ENCODE measurements at places on chromosomes 3 and 15.

DNA sequence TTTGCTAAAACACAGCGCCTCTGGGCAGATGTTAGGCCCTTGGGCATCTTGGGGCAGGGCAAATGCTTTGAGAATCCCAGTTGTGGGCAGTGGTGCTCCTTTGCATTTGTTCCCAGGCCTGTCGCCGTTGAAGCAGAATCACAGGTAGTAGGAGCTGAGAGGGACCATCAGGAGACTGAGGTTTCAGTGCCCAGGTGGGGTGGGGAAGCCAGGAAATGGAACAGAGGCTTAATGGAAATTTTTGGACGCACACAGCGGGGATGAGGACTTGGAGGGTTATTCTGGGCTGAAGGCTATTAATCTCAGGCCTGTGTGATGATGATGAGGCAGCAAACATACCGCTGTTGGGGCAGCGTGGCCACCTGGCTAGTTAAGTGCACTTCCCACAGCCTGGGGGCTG is 99.5 kb downstream of the SV2B start:
- DNase-seq = no peak

- DNase-seq = no peak
Observed at GRCh38 chr3:154898443-154898842, 181.7 kb upstream of the MME start.

DNA sequence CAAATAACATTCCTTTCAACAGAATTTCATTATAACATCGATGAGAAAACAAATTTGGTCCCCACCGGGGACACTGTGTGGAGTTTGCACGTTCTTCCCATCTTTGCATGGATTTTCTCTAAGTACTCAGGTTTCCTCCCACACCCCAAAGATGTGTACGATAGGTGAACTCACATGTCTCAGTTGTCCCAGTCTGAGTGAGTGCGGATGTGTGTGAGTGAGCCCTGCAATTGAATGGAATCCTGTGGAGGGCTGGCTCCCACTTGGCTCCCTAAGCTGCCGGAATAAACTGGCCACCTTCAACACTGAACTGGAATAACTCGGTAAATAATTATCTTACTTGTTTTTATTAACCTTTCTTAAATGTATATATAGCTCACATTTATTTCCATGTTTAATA is 77.0 kb downstream of the TRANK1 start:
- DNase-seq = no peak

- no peak for DNase-seq
Observed at GRCh38 chr3:84724877-84725276, 233.9 kb upstream of the CADM2 start.

DNA sequence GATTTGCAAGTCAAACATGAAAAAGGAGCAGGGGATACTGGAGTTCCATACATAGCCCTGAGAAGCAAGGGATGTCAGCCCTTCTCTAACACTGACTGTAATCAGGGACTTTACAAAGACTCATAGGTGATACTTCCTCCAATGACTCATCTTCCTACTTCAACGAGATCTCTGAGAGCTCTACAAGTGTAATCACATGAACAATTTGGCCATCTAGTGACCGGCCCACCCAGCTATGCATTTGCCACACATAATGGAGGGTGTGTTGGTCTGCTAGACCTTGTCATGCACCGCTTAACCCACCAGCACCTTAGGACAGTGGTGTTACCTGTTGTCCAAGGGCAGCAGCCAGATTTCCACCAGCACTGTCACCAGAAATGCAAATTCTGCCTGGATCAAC is 75.3 kb downstream of the NCEH1 start:
- DNase-seq = no peak

DNA sequence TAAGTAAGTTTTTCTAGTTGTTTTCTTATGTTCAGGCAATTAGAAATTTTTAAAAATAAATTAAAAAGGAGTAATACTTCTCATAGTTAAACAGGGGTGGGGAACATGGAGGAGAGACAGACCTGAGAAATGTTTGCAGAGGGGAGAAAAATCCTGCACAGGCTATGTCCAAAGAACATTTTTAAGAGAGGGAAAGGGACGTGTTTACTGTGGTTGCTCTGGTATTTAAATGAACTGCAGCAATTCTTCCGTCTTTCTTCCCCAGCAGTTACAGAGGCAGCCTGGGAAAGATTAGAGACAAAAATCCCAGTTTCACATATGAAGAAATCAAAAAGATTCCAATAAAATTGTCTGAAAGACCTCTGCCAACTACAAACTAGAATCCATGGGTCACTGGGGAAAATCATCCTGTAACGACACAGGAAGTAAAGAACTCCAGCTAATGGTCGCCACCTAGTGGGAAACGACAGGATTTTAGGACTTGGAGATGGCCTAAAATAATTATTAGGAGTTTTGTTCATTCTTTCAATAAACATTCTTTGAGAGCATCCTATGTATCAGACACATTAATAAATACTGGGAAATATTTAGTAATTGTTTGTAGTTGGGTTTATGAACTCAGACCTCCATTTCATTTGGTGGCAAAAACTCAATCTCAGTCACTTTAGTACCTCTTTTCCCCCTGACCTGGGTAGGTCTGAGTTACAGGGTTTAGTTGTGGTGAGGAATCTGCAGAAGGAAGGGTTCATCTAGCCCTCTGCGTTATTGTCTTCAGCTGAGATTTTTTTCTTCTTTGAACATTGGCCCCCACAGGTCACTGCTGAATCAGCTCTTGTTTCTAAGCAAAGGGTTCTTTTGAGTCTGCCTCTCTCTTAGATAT is 69.9 kb upstream of the GOLIM4 start:
- peak; percentile 7 for DNase-seq

GRCh38 chr15:67164401-67164791 is 90.1 kb downstream of the AAGAB start:
- DNase-seq = no peak

GRCh38 chr3:157872902-157873301 is 233.3 kb downstream of the SHOX2 start:
- DNase-seq = no peak

DNA sequence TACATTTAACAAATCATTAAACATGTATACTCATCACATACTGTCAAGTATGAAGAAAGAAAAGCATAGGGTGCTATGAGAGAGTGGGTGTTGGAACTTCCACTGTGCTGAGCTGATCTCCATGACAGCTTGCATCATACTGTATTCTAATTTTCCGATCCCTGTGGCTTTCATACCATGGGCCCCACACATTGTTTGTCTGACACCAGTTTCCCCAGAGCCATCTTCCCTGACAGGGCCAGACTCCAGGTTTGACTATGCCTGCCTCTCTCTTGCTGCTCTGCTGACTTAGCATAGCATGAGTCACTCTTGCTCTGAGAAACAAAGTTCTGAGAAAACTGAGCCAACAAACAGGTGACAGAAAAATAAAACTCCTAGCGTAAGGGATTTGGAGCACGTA is 37.0 kb upstream of the CASR start:
- DNase-seq = peak; percentile 89

- DNase-seq = no peak
Observed at GRCh38 chr3:131326307-131326706, 55.3 kb upstream of the NUDT16 start.

GRCh38 chr3:139933766-139934165 is 1.2 kb upstream of the CLSTN2 start:
- no peak for DNase-seq

DNA sequence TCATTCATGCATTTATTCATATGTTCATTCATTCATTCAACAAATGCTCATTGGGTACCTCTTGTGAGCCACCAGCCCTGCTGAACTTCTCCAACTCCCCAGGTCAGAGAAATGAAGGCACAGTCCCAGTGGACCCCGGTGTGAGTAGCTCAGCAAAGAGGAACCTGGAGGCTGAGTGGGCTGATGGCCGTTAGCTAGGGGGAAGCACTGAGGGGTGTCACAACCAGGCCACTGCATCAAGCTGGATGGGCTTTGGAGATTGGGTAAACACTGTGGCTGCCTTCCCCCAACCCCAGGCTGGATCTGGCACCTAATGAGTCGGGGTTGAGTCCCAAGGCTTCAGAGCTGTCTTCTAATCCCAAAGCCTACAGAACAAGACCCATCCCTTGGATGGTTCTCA is 12.1 kb upstream of the ALAS1 start:
- DNase-seq = no peak

GRCh38 chr3:61172684-61173083 is 78.6 kb downstream of the FHIT start:
- no peak for DNase-seq

DNA sequence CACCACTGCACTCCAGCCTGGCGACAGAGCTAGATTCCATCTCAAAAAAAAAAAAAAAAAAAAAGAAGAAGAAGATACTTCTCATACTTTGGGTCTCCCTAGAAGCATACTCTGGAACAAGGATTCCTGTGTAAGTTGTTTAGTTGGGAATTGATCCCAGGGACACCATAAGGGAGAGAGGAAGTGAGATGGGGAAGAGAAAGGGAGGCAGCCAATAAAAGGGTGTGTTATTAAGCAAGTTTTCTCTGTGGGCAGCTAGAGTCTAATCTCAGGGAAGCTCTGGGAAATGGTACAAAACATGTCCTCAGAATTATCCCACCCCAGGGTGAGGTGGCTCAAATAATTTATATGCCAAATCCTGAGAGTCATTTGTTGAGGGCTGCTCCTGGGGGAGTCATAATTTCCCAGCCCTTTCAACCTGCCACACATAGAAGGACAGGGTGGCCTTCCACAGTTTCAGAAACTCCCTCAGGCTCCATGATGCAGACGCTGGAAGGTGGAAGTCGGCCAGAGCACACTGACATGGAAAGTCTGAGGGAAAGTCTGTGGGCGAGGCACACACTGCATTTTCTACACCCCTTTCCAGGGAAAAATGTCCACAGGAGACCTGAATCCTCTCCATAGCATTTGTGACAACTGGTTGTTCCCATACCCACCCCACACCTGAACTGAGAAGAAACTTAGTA is 86.4 kb upstream of the SLC4A7 start:
- no peak for DNase-seq

DNA sequence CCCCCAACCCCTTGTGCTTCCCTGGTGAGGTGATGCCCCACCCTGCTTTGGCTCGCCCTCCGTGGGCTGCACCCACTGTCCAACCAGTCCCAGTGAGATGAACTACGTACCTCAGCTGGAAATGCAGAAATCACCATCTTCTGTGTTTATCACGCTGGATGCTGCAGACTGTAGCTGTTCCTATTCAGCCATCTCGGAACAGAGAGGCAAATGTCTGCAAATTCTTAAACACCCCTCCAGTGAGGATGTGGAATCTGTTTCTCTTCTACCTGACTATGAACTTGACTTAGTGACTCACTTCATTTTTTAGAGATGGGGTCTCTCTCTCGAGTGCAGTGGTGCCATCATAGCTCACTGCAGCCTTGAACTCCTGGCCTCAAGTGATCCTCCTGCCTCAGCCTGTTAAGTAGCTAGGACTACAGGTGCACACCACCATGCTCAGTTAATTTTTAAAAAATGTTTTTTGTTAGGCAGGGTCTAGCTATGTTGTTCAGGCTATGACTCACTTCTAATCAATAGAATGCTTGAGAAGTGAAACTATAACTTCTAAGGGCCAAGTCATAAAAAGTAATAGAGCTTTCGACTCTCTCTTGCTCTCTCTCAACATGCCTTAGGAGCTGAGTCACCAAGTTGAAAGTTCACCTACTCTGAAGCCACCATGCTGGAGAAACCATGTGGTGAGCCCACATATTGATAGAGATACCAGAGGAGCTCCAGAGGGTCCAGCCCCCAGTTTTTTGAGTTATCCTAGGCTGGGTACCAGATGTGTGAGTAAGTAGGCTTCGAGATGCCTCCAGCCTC is 11.5 kb upstream of the PARP14 start:
- DNase-seq = peak; percentile 56

DNA sequence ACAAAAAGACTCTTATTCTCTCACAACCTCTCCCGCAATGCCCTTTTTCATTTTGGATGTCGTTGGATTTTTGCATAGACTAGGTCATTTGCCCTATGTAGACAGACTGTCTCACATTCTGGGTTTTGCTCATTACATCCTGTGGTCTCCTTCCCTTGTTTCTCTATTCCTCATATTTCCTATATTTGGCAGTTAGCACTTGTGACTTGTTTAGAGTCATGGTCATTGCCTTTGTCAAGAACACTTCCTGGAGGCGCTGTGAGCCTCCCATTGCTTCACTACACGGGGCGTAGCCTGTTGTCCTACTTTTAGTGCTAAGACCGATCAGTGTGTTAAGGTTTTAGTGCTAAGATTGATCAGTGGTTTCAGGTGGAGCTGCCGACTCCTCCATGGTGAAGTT is 16.1 kb upstream of the TATDN2 start:
- DNase-seq = no peak

- no peak for DNase-seq
Observed at GRCh38 chr15:89837134-89837829, 22.6 kb upstream of the ANPEP start.

DNA sequence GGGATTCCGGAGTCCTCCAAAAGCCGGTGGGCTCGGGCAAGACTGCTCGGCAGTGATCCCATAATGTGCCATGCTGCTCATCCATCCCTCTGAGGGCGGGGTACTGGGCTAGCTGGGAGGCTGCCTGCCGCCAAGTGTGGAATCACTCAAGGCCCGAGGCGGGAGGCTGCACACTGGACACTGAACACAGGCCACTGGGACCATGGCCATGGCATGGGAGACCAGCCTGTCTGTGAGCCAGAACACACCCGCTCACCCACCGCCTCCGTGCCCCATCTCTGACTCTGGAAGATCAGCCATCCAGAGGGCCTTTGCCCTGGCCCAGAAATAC is 1.4 kb downstream of the C3orf22 start:
- DNase-seq = no peak

DNA sequence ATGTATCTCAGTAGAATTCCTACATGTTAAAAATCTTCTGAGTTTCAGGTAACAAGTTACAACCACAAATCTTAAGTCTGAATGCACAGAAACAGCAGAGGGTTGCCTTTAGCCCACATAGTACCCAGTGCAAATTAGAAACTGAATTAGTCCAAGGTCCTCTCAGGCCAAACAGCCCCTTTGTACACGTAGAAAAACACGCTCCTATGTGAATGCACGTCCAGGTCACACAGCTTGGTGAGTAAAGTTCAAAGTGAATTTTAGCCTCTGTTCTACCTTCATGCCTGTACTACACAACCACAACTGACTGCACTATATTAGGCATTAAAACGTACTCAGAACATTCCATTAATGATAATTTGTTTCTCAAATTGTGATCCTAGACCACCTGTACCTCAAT is 46.3 kb downstream of the GYG1 start:
- no peak for DNase-seq

DNA sequence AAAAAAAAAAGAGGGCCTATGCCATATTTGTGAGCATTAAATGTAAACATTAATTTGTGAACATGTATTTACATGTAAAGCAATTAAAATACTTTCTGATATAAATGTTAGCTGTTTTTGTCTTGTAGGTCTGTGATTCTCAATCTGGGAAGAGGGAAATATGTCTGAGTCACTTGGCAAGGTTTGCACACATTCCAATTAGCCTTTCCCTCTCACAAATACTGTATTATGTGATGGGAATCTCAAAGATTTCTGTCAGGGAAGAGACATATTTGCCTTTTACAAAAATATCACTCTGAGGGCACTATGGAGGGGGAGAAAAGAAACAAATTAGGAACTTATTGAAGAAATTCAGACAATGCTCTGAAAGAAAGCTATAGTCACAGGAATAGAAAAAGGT is 483.6 kb downstream of the GBE1 start:
- no peak for DNase-seq

DNA sequence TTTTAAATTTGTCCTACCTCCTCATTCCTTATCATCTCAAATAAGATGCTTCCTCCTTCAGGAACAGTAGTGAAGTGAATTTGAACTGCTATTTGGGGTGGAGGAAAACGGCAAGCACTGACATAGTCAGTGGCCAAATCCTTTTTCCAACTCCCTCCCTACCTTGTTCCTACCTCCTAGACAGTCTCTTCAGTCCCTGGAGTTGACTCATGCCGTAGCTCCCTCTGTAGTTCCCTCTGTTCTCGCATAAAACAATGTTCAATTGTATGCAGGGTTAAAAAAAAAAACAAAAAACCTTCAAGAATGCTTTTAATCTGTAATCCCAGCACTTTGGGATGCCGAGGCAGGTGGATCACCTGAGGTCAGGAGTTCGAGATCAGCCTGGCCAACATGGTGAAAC is 1.4 kb downstream of the UBR1 start:
- DNase-seq = no peak
